Glomerular endothelial cell (primary cell): ENCODE measurements at places on chromosomes 13 and 19. TPM values are rescaled to one million over a fixed set of nuclear protein-coding genes. Genes with fewer than 3 reads are reported as not detected.

- DNase-seq, result no peak
Observed at GRCh38 chr13:53447863-53448262, 419.2 kb downstream of the OLFM4 start.

The PBX4 gene
- 0.19 TPM in 1 of 2 replicates, not detected in the other for total RNA-seq

DNA sequence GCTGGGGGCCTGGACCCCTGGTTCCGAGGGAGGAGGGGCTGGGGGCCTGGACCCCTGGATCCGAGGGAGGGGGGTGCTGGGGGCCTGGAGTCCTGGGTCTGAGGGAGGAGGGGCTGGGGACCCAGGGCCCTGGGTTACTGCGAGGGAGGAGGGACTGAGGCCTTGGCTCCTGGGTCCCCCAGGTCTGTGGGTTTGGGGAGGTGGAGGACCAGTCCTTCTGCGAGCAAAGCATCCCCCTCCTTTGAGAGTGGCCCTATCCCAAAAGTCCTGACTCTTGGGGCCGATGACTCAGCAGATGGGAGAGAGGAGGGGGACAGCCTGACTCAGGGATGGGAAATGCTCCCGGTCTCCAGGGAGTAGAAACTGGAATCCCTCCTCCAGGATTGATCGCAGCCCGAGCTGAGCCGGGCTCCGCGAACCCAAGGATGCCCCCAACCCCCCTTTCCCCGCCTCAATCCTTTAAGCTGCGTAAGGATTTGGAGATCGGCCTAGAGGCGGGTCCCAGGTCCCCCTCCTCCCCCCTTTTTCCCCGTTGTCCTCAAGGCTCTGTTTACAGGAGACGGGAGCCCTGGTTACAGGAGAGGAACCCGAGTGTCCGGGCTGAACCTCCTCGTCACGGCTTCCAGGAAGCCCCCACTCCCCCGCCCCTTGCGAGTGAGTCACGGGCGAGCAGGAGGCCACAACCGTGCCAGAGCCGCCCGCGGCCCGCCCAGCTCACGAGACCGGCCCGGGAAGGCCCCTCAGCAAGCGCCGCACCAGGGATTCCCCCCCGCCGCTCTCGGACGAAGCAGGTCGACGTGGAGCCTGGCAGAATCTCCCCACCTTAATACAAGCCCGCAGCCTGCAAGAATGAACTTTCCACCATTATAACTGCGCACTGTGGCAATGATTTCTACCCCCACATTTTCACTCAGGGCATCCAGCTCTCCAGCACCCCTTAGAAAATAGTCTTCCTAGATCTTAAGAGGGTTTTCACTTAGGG is 3.0 kb upstream of the ZFP36 start:
- DNase-seq, result no peak

DNA sequence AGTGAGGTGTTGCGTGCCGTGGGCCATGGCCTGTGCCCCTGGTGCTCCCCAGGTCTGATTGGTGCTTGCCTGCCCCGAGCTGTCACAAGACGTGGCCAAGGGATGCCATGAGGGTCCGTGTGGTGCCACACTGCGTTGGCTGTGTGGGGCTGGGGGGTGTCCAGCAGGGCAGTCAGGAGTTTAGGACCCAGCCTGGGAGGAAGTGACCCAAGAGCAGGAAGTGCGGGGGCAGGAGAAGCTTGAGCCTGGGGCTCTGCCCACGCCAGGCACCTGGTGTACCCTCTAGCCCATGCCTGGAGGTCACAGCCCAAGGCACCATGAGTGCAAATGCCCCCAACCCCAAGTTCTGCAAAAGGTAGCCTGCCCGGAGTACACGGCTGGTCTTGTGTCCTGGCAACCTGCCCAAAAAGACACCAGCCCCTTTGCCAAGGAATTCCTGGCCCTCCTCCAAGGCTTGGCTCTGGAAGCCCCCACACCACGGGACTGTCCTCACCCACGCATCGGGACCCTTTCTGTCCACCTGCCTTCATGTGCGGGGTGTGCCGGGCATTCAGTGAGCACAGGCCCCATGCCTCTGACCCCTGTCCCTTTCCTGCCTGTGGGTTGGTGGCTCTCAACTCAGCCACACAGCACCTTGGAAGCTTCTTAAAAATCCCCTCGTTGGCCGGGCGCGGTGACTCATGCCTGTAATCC is 24.9 kb downstream of the MPND start:
- no peak for DNase-seq

GRCh38 chr19:6864325-6864940 is 22.9 kb upstream of the ADGRE1 start:
- DNase-seq, result no peak

- DNase-seq, result no peak
Observed at GRCh38 chr13:50599927-50600326, 243.6 kb downstream of the DLEU7 start.

- no peak for DNase-seq
Observed at GRCh38 chr19:37874784-37875183, 31.6 kb downstream of the WDR87 start.

- DNase-seq, result no peak
Observed at GRCh38 chr13:93226065-93226622, 463 bp upstream of the GPC6 start.

- no peak for DNase-seq
Observed at GRCh38 chr13:33800646-33801186, 17.2 kb upstream of the RFC3 start.

DNA sequence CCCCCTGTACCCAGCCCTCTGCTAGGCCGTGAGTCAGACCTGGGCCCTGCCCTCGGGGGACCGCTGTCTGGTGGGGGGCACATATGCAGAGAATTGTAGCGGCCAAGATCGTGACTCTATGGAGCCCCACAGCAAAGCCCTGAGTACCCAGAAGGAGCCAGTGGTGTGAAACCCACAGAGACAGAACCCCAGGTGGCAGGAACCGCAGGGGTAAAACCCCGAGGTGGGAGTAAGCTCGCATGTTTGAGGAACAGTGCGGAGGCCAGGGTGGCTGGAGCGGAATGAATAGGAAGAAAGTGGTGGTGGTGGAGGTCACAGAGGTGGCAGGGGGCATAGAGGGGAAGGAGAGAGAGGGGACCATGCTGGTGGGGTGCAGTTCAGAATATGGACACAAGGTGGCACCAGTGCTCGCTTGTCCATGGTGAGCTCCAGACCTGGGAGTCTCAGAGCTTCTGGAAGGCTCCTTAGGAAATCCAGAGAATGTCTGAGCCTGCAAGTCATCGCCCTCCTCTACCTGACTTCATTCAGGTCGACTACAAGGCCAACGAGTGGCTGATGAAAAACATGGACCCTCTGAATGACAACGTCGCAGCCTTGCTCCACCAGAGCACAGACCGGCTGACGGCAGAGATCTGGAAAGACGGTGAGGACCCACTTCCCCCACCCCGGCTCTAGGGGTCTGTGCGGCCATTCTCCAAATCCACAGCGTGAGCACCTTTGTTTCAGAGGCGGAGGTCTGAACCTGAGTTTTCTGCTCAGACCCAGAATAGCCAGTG is 48.9 kb downstream of the MYH14 start:
- peak; percentile 12 for DNase-seq

DNA sequence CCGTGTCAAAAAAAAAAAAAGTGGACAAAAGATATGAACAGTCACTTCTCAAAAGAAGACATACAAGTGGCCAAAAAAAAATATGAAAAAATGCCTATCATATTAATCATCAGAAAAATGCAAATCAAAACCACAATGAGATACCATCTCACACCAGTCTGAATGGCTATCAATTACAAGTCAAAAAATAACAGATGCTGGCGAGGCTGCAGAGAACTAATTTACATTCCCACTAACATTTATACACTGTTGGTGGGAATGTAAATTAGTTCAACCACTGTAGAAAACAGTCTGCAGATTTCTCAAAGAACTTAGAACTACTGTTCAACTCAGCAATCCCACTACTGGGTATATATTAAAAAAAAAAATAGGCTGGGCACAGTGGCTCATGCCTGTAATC is 26.5 kb upstream of the FOXO1 start:
- no peak for DNase-seq

The MYPOP gene
- 6.0 and 7.4 TPM in 2 replicates for total RNA-seq

- no peak for DNase-seq
Observed at GRCh38 chr13:97174638-97175037, 47.5 kb upstream of the MBNL2 start.

DNA sequence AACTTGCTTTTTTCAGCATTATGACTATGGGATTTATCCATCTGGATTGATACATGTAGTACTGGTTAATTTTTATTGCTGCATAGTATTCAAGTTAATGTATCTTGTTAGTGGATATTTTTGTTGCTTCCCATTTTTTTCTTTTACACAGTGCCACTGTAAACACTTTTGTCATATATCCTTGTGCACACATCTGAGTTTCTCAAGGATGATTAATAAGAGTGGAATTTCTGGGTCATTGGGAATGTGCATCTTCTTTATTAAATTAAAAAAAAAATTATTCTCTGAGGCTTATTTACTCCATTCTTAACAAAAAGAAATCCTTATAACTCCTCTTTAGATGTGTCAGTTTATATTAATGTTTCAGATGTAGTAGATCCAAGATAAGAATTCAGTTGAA is 27.3 kb downstream of the B3GLCT start:
- no peak for DNase-seq

The ANO8 gene
- 6.3 and 9.6 TPM in 2 replicates for total RNA-seq

DNA sequence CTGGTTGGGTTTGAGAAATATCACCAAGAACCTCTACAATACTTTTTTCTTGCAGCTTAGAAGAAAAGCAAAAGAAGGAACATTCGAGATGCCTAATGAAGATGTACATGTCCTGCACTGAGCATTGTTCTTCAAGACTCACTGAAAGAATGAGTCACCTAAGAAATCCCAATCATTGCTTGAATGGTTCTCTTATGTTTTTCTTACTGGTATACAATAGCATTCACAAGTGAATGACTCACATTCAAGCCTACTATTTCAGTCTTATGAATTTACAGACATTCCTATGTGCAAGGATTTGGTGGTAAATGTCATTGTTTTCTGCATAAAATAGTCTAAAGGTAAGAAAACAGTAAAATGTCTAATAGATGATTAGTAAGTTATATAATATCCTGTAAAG is 594.6 kb downstream of the PCDH9 start:
- DNase-seq, result peak; percentile 81

The OR7C1 gene
- total RNA-seq, result not detected in 2 replicates

DNA sequence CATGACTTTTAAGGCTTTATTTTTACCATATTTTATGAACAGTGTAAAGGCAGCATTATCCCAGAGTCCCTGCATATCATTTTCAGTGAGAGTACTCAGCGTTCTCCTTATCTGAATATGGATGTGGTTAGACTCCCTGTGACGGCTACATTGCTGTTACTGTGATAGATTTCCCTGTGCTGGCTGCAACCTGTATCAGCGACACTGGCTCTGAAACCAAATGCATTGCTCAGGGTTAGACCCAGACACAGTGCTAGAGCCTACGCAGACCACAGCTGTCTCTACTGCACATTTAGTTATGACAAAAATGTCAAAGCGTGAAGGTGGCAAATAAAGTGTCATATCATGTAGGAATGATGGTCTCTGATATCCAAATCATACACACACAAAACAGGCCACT is 138.0 kb downstream of the ENOX1 start:
- DNase-seq, result no peak

DNA sequence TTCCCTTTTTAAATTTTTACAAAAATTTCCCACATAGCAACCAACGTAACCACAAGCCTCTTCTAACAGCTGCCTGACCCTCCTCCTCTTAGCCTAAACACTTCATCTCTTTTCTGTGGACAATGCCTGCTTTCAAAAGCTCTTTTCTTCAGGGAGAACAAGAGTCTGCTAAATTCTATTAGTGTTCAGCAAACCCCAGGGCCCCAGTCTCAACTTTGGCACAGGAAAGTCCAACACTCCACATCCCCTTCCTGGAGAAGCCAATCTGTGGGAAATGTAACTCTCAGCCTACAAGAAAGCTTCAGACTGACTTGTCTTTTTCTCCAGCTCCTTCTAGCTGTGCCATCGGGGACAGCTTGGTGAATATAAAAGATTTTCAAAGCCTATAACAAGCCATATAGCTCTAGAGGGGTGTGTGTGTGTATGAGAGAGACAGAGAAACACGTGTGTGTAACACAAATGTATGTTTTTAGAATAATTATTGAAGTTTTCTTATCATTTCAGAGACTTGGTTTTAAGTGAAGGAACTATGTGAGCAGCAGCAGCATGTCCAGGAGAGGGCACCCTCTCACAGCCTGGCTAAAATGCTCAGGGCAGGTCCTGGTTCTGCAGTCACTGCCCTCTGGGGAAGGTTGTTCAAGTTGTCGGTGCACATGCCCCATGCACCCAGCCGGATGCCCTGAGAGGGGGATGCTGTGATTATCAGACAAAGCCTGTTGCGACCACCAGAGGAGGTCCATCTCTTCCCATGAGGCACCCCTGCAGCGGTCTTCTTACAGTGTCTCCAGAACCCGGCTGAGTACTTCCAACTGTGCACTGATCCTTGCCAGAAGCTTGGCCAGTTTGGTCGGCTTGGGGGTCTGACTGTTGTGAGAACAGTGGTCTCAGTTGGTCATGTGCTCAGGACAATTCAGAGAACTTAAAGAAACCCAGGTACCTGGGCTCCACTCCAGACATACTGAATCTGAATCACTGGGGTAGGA is 34.4 kb downstream of the CCDC70 start:
- DNase-seq, result peak; percentile 16

The ETV2 gene
- total RNA-seq, result 0.70 and 2.3 TPM in 2 replicates

DNA sequence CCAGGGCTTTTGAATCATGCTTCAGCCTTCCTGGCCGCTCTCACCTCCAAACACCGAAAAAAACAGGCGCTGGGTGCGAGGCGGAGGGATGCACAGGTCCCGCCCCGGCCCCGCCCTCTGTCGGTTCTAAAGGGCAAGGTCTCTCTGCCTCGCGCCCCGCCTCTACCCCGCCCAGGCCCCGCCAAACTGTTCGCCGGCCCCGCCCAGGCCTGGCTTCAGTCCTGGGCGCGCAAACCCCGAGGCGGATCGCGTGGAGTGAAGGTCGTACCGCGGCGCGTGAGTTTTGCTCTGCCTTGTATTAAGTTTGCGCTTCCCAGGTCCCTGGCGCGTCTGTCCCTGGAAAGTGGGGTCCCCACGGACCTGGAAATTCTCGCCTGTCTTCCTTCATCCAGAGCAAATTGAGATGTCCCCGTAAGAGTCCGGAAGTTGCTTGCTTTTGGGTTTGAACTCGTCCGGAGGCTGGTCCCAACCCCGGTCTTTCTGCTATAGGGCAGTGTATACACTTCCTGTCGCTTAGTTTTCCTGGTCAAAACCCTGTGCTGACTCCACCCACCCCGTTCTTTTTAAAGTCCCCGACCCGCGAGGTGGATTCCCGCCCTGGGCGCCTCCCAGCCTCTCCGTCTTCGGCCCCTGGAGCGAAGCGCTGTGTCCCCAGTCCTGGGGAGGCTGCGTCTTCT is 8.4 kb downstream of the ZNF808 start:
- DNase-seq, result no peak

DNA sequence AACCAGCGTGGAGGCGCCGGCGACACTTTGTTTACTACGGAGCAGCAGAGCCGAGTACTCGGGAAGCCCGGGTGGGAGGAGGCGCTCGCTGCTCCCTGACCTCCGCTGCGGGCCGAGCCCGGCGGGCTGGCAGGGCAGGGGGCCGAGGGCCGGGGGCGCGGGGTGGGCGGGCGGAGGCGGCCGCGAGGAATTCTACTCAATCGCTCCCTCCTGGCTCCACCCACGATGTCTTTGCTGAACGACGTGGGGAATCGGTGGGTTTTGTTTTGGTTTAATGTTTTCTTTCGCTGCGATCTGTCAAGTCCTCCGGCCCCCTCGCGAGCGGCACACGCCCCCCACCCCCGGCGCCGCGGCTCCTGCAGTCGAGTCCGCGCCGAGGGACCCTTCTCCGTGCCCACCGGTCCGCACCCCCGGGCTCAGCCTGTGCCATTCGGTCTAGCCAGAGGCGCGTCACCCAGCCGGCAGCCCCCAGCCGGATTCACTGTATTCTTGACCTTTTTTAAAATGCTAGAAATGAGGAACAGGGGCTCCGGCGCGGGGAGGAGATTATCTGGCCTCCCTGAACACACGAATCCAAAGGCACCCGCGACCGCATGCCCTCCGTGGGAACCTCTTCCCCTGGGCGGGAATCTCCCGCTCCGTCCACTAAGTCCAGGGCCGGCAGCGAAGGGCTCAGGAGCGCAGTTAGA is 636 bp upstream of the FOXO1 start:
- DNase-seq, result no peak

The SAFB gene
- total RNA-seq, result 33.4 and 77.9 TPM in 2 replicates

The C1QTNF9 gene
- not detected in 2 replicates for total RNA-seq
